ENCODE measurements at places on chromosomes 12 and 14. TPM values are rescaled to one million over a fixed set of nuclear protein-coding genes. Genes with fewer than 3 reads are reported as not detected.
A peak's percentile ranks its signal among the peaks of the same experiment; 100 is the strongest.

DNA sequence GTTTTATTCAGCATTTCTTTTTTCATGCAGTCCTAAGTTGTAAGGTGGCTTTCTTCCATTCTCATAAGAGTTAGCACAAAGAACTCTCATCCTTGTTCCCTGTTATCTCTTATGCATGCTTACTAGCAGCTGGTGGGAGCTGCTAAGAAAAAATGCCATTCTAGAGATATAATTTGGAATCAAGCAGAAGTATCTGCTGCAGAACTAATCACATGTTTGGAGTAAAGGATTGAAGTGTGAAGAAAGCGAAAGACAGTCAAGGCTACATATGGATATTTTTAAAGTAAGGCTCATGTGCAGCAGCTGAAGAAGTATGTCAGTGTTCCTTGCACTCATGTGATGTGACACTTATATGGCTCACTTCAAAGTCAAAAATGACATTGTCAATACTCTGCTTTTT lies 116.2 kb upstream of the PCED1B start:
- DNase-seq = no peak

- DNase-seq = peak; percentile 89
Measured at GRCh38 chr14:61456720-61457119, 135.3 kb downstream of the PRKCH start.

GRCh38 chr12:12244341-12244740 lies 22.5 kb downstream of the LRP6 start:
- DNase-seq = no peak

GRCh38 chr12:75666126-75666938 lies 154.9 kb upstream of the KRR1 start:
- no peak for DNase-seq

DNA sequence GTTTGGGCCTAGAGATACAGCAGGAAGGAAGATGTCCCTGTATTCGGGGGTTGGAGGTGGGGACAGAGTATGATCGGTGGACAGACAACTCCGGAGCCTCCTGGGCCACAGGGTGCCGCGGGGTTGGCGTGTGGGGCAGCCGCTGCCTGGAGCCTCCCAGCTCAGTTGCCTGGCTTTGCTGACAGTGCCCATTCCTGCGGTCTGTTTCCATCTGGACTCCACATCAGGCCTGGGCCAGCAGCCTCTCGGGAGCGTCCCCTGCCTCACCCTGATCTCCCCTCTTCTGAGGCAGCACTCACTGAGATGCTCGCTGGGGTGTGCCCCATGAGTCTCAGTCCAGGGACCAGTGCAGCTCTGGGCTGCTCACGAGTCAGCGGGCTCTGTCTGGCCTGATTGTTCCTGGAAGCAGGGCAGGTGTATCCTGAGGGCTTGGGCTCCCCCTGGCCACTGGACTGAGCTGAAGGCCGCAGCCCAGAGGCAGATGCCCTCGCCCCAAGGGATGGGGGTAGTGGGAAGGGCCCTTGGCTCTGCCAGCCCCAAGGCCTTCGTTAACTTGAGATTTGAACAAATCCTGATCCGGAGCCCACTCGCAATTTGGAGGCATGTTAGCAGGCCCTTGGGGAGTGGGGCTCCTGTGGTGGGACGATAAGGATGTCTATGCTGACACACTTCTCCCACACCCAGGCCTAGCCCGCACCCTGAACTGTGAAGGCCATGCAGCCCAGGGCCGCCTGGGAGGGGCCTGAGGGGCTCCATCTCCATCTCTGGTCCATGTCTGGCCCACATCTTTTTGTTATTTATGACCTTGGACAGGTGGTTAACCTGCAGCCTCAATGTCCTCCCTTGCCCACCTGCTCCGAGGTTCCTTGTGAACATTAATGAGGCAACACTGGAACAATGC lies 7.5 kb downstream of the HIP1R start:
- no peak for DNase-seq

GRCh38 chr14:31476131-31476866 lies 11.5 kb downstream of the GPR33 start:
- DNase-seq = no peak

GRCh38 chr12:65414526-65414925 lies 136.0 kb downstream of the MSRB3 start:
- no peak for DNase-seq

GRCh38 chr12:111178181-111179081 lies 190.5 kb downstream of the PHETA1 start:
- no peak for DNase-seq

- DNase-seq = peak; percentile 86
Measured at GRCh38 chr12:50016501-50017475, 8.5 kb downstream of the RACGAP1 start.

The KRT73 gene
- not detected for total RNA-seq

The SCNN1A gene
- total RNA-seq = 2.7 TPM

The RTL1 gene
- not detected for total RNA-seq

The NTS gene
- not detected for total RNA-seq

The TCL1B gene
- total RNA-seq = not detected

The CIROP gene
- not detected for total RNA-seq

The TDRD9 gene
- total RNA-seq = 20.8 TPM

The FZD10 gene
- total RNA-seq = 0.19 TPM

Data from right atrium auricular region (tissue), 2 donors.